Right hindlimb (tissue), 1 donor: ENCODE measurements at places on chromosomes 5 and 9.

GRCh38 chr9:694092-694402 is 147.4 kb upstream of the DMRT1 start:
- DNase-seq: no peak

DNA sequence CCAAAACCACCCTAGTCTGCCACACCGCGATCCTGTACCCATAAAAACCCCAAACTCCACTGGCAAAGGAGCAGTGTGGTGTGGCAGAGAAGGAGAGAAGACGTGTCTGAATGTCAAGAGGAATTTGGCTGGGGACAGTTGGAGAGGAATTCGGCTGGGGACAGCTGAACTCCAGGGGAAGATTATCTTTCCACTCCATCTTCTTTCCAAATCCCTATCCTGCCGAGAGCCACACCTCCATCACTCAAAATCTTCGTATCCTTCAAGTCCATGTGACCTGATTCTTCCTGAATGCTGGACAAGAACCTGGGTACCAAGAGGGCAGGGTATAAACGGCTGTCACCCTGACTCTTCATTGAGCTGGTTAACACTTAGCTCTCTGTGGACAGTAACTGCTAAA is 448.1 kb downstream of the ARHGEF28 start:
- DNase-seq: no peak

GRCh38 chr5:51968756-51969155 is 585.5 kb downstream of the ISL1 start:
- DNase-seq: no peak

GRCh38 chr5:131536850-131537448 is 98.1 kb downstream of the RAPGEF6 start:
- DNase-seq: no peak

GRCh38 chr9:109520475-109521132 is 22.5 kb upstream of the PTPN3 start:
- peak; percentile 75 for DNase-seq

GRCh38 chr5:95735406-95735805 is 4.3 kb downstream of the RHOBTB3 start:
- DNase-seq: no peak

DNA sequence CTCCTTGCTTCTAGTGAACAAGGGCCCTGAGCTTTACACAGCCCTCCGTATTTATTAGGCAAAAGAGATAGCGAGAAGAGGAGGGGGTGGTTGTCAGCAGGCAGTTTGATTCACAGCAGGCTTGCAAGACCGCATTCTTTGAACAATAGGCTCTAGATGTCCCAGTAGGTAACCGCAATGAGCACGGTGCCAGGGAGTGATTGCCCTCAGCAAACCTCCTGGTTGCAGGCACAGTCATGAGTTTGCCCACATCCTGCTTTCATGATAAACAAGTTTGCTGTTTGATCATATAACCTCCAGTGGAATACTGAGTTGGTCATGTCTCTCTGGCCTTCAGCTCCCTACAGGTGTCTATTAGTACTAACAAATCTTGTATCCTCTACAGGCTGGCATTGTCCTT is 66.1 kb downstream of the CACNA1B start:
- no peak for DNase-seq

DNA sequence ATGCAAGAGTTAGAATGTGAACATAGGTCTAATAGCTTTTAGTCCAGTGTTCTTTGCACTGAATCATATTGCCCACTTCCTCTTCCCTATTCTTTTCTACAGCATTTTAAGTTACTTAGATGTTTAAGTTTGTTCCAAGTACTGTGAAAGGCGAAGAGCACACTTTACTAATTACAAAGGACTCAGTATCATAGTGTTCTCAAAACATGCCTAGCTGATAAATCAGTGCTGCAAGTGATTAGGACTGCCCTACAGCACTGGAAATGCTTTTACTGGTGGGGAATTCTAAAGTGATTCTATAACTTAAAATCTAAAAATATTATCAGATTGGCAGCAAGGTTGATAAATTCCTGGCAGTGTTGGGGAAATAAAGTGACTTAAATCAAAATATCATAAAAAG is 177.9 kb upstream of the KCNN2 start:
- no peak for DNase-seq

DNA sequence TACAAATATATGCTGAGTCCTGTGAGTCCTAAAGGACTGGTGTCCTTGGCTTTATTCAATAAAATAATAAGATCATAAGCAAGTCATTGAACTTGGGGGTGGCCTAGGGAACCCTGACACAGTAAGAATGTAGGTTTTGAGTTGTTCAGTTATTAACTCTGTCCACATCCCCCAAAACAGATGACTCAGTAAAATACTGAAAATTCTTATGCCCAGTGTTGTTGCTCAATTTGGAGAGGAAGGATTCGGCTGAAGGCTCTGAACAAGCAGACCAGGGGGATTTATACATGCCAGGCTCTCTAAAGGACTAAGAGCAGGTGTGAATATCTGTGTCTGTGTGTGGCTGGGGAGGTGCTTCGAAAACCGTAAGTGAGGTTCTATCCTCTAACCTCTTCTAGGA is 173.7 kb downstream of the RMI1 start:
- no peak for DNase-seq
